ENCODE measurements at places on chromosomes 3 and 15.

- peak; percentile 51 for DNase-seq
These were observed 783 bp downstream of the RNF168 start for GRCh38 chr3:196502775-196503195.

DNA sequence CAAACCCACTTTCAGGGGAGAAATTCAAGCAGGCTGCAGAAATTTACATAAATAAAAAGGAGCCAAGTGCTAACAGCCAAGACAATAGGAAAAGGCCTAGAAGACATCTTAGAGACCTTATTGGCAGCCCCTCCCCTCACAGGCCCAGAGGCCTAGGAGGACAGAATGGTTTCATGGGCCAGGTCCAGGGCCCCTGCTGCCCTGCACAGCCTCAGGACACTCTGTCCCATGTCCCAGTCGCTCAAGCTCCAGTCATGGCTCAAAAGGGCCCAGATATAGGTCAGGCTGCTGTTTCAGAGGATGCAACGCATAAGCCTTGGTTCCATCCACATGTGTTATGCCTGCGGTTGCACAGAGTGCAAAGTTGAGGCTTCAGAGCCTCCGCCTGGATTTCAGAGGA lies 55.8 kb downstream of the SLC41A3 start:
- no peak for DNase-seq

- no peak for DNase-seq
These were observed 13.4 kb upstream of the FBLN2 start for GRCh38 chr3:13535526-13535875.

DNA sequence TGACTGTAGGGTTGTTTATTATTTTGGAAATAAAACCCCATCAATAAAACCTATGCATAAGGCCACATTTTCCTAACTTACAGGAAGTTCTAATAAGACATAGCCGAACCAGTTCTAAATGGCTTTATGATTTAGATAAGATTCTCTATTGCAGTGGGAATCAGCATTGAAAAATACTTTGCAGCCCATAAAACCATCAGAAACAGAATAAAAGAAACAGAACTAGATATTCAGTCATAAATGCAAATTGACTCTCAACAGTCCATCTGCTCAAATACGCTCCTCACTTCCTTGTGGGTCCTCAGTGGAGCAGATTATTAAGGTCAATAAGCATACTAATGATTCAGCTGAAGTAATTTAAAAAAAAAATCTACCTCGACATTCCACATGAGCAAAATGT lies 8.8 kb downstream of the SATB1 start:
- no peak for DNase-seq

DNA sequence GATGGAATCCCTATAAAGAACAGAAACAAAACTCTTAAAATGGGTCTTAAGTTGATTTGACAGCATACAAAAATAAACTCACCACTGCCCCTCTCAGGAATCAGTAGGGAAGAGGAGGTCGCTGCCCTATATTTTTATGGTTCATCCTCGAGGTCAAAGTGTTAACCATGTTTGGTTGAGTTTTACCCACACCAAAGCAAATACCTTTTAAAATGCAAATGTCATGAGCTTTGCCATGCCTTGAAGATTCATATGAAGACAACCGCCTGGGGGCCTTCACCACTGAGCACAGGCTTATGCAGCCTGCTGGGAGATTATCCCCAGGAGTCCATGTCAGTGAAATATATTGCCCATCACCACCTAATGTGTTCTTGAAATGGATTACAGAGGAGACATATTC lies 66.1 kb downstream of the GLB1 start:
- no peak for DNase-seq

DNA sequence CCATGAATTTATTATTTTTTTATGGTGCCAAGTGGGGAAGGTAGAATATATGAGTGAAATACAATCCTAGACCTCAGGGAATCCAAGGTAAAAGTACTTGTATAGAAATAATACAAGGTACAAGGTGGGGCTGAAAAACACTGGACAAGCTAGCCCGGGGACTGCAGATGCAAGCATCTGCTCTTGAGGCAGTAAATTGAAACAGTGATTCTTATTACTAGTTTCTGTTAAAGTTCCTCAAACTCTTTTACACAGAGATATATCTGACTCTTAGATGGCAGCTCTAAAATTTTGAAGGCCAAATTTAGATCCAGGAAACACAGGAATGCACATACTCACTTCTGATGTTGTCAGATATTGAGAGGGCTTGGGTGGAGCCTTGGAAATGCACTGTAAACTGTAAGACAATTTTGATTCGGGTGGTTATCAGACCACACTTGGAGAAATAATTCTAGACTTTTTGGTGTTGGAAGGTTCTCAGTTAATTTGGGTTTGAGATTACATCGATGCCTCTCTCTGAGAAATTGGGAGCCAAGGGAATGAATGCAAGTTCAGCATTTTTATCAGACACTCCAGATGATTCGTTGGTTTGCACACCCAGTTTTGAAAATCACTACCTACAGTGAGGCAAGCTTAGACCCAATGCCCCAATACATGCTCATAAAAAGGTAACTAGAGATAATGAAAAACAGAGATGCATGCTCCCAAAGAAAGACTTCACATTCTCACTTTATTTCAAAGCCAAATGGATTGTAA lies 7.3 kb downstream of the TP63 start:
- DNase-seq: no peak

- DNase-seq: no peak
These were observed 97.6 kb downstream of the TPRG1 start for GRCh38 chr3:189269365-189269764.

GRCh38 chr3:166663194-166663593 lies 716.9 kb downstream of the ZBBX start:
- no peak for DNase-seq

DNA sequence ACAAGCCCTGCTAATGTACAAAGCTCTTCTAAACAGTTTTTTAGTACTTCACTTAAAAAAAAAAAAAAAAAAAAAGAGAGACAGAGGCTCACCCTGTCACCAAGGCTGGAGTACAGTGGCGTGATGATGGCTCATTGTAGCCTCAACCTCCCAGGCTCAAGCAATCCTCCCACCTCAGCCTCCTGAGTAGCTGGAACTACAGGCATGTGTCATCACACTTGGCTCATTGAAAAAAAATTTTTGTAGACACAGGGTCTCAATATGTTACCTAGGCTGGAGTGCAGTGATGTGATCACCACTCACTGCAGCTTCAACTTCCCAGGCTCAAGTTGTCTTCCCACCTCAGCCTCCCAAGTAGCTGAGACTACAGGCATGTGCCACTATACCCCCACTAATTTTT lies 47.6 kb upstream of the HEG1 start:
- no peak for DNase-seq

GRCh38 chr3:23710555-23710954 lies 95.2 kb upstream of the UBE2E1 start:
- no peak for DNase-seq

GRCh38 chr3:40780925-40781406 lies 256.2 kb downstream of the ZNF621 start:
- DNase-seq: peak; percentile 40

DNA sequence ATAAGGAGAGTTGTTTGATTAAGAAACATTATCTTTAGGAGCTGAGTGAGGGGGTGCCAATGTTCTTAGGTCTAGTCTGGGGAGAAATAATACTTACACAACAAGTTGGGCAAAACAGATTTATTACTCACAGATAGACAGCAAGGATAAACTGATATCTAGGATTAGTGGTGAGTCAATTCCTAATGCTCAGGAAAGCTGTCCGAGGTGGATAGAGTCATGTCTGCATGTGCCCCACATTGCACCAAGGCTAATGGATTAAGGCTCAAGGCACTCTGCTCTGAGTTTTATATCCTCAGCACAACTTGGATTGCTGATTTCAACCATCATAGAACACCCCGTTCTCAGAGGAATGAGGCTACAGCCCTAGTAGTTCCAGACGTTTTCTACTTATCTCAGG lies 1042.3 kb downstream of the OTOL1 start:
- no peak for DNase-seq

- no peak for DNase-seq
These were observed 7.5 kb upstream of the HAPLN3 start for GRCh38 chr15:88902846-88903245.

DNA sequence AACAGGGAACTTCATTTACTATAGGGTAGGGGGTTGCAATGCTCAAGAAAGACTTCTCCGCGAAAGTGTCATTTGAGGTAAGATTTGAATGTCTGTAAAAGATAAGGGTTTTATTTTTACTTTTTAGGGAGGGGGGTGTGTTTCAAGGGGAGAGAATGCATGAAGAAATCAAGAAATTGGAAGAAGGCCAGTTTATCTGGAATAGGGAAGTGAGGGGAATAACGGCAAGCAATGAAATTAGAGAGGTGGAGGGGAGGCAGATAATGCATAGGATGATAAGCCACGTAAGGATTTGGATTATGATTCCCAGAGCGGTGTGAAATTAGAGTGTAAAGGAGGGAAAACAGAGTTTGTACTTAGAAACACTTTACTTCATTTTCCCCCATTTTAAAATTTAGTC lies 63.0 kb upstream of the MB21D2 start:
- no peak for DNase-seq

- no peak for DNase-seq
These were observed 24.8 kb downstream of the SLC28A2 start for GRCh38 chr15:45276831-45277230.

DNA sequence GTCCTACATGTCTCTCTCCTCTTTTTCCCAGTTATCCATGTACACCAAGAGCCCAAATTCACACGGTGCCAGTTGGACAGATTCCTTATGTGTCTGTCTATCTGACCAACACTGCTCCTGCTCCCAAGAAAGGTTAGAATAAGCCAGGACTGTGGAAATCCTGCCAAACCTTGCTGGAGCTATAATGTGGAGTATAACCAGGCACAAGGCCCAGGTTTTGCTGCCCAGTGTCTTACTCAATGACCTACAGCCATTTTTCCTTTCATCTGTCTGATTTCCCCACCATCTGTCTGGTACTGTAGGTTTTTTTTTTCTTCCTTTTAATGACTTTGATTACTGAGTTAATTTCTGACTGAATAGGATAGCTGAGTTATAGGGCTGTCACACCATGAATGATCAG lies 26.5 kb upstream of the MINDY4B start:
- DNase-seq: no peak

- no peak for DNase-seq
These were observed 23.6 kb upstream of the CLDN1 start for GRCh38 chr3:190345878-190346277.

DNA sequence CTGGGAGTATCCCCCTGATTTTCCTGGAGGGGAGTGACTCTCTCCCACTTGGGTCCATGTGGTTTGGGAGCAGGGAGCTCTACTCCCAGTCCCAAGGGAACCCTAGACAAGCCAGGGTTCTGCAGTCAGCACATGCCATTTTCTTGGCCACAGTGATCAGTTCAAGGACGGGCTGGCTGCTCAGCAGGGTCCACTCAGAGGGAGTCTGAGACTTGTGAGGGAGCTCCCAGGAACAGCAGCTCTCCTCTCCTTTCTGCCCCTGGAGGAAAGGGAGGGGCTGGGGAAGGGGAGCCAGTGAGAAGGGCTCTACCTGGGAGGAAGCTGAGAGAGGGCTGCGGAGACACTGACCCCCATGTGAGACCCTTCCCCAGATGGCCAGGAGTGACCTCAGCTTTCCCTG lies 29.1 kb upstream of the LMCD1 start:
- DNase-seq: no peak

- no peak for DNase-seq
These were observed 650.6 kb downstream of the ZPLD1 start for GRCh38 chr3:103085465-103085864.

DNA sequence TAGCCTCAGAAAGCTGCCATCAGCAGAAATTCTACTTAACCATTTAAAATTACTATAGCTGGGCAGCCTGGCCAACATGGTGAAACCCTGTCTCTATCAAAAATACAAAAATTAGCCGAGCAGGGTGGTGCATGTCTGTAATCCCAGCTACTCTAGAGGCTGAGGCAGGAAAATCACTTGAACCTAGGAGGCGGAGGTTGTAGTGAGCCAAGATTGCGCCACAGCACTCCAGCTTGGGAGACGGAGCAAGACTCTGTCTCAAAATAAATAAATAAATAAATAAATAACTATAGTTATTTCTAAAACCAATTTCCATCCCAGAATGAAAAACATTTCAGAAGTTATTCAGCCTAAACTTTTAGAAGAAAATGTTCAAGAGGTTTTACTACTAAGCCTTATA lies 25.1 kb downstream of the LRRFIP2 start:
- DNase-seq: peak; percentile 62

DNA sequence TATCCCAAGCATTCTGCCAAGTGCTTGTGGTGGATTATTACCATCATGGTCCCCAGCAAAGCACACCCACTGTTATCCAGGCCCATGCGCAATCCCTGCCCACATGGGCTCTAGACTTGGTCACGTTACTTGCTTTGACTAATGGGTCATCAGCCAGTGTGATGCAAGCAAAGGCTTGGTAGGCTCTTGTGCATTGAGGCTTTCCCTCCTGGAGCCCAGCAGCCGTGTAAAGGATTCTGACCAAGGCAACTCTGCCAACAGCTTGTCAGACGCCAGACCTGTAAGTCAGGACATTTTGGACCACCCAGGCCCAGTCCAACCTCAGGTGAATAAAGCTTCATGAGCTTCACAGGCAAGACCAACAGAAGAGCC lies 93.9 kb downstream of the ABHD5 start:
- DNase-seq: no peak

GRCh38 chr15:101389362-101389761 lies 94.3 kb upstream of the SNRPA1 start:
- DNase-seq: no peak

GRCh38 chr15:35362195-35362829 lies 183.7 kb downstream of the DPH6 start:
- no peak for DNase-seq

GRCh38 chr15:29149738-29150075 lies 119.9 kb downstream of the NSMCE3 start:
- no peak for DNase-seq

- DNase-seq: no peak
These were observed 304.2 kb upstream of the CTNNB1 start for GRCh38 chr3:40895109-40895508.

DNA sequence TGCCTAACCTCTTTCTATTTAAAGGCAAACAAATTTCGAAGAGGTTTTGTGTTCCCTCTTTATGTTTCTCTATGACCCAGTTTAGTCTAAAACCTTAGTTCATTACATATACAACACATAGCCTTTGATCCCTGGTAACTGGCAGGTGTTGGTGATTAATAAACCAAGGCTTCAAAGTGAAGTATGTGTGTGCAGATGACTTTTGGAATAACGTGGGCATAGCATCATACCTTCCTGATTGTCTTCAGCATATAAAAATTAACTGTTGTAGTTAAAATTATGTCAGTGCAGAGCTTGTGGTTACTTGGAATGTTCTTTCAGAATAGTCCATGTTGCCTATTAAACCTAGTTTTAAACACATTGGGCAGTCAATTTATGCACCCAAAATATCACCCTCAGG lies 608.3 kb downstream of the ROBO2 start:
- DNase-seq: no peak

- DNase-seq: peak; percentile 60
These were observed at the start of gene SIDT1 for GRCh38 chr3:113531826-113532697. Gene SIDT1, plus strand, starts transcription at chr3:113532555. Its CDS starts 467 bp downstream, at chr3:113533022.

GRCh38 chr15:57917998-57918397 lies 147.5 kb downstream of the ALDH1A2 start:
- DNase-seq: no peak

GRCh38 chr3:17832016-17832415 lies 89.6 kb upstream of the TBC1D5 start:
- DNase-seq: no peak

GRCh38 chr3:53837331-53837730 lies 8.9 kb downstream of the CHDH start:
- no peak for DNase-seq

- DNase-seq: no peak
These were observed 1.2 kb upstream of the FEZF2 start for GRCh38 chr3:62374341-62375218.
